ENCODE measurements at places on chromosomes 5 and 9.

GRCh38 chr5:158155811-158156505, 297.0 kb upstream of the CLINT1 start:
- no peak for DNase-seq

GRCh38 chr5:170389550-170389892, 354 bp upstream of the KCNMB1 start:
- DNase-seq: no peak

GRCh38 chr9:134325096-134325812, 1.0 kb upstream of the RXRA start:
- no peak for DNase-seq

DNA sequence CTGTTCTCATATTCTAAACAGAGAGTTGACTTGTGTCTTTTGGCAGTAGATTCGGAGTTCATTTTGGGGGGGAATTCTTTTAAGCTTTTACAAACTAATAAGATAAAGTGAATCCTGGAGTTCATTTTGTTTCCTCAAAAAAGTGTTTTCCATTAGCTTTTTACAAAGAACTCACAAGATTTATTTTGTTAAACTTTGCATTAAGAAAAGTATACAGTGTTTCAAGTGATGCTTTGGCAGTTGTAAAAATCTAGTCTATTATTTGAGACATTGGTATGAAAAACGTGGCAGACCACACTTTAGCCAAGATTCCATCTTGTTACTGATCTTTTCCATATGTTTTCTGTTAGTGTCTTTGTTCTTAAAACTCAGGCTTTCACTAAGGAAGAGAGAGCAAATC, 1.2 kb upstream of the OMD start:
- no peak for DNase-seq

DNA sequence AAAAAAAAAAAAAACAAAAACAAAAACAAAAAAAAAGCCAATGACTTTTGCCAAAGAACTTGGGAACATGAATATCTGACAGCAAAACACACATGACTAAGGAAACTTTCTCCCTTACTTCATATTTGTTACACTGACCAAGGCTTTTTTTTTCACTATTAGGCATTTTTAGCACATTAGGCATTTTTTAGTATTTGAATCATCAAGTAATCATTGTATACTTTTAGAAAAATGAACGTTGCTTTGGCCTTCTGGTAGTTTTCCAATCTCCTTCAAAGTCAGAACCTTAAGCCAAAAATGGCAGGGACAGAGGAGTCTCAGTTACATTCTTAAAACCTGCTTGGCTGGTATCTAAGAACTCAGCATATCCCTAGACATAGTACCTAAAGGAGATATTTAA, 19.3 kb downstream of the NREP start:
- DNase-seq: no peak

- DNase-seq: no peak
Measured at GRCh38 chr5:169350759-169351240, 49.9 kb upstream of the SLIT3 start.

GRCh38 chr5:159678657-159679392, 237.5 kb upstream of the ADRA1B start:
- no peak for DNase-seq

DNA sequence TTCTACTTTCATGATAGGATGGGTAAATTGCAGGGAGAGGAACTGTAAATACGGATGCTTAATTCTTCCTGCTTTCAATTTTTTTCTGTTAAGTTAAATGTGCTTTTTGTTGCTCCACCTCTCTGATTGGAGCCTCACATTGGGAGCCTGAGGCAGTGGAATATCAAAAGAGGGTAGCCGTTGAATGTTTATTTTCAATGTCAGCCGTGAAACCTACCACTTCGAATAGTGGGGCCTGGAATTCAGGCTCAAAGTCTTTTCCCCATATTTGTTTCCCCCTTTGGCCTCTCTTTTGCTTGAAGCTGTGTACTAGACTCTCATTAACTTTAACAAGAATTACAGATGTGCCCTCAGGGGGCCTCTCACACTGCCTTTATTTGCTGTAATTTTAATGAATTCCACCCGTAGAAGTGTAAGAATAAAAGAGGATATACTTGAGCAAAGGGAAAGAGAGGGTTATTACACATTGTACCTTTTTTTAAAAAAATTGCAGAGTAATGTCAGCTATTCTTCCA, 29.0 kb downstream of the PSAT1 start:
- DNase-seq: no peak

- DNase-seq: no peak
Measured at GRCh38 chr5:57277085-57277484, 103.2 kb downstream of the GPBP1 start.
